Bronchial epithelial cell (primary cell): ENCODE measurements at places on chromosomes 12 and 14. TPM values are rescaled to one million over a fixed set of nuclear protein-coding genes. Genes with fewer than 3 reads are reported as not detected.

SDR9C7 gene
- 0.26 and 4.9 TPM in 2 replicates for total RNA-seq

KCNH5 gene
- total RNA-seq: under 0.01 TPM in 2 replicates

SALL2 gene
- under 0.01 and 0.13 TPM in 2 replicates for total RNA-seq

RNU6-7 gene
- not detected in 2 replicates for total RNA-seq

CHFR gene
- total RNA-seq: 33.4 and 43.4 TPM in 2 replicates

GPR132 gene
- 0.13 TPM in 1 of 2 replicates, not detected in the other for total RNA-seq

IFI27 gene
- total RNA-seq: 15.2 and 20.5 TPM in 2 replicates

CIT gene
- 0.79 and 0.90 TPM in 2 replicates for total RNA-seq

CIROP gene
- not detected in 2 replicates for total RNA-seq

SLC5A8 gene
- total RNA-seq: under 0.01 TPM in 1 of 2 replicates, not detected in the other

RTN1 gene
- total RNA-seq: not detected in 2 replicates

PNN gene
- total RNA-seq: 12.9 and 18.9 TPM in 2 replicates

GARIN6 gene
- not detected in 2 replicates for total RNA-seq

CCDC38 gene
- 0.13 TPM in 1 of 2 replicates, not detected in the other for total RNA-seq

AKAP3 gene
- 0.53 and 2.0 TPM in 2 replicates for total RNA-seq

EPYC gene
- total RNA-seq: not detected in 2 replicates

OR10G2 gene
- not detected in 2 replicates for total RNA-seq

HOXC12 gene
- not detected in 2 replicates for total RNA-seq

RASSF9 gene
- 2.1 and 2.7 TPM in 2 replicates for total RNA-seq

KLRK1 gene
- not detected in 2 replicates for total RNA-seq

VIPAS39 gene
- 20.0 and 20.9 TPM in 2 replicates for total RNA-seq

RAPGEF3 gene
- total RNA-seq: 0.90 and 3.9 TPM in 2 replicates

NEUROD4 gene
- not detected in 2 replicates for total RNA-seq

DEPDC4 gene
- total RNA-seq: 1.8 and 2.1 TPM in 2 replicates

CEP170B gene
- 29.0 and 41.5 TPM in 2 replicates for total RNA-seq

TAS2R50 gene
- 1.0 and 2.1 TPM in 2 replicates for total RNA-seq

KRT71 gene
- not detected in 2 replicates for total RNA-seq

BCL2L2 gene
- total RNA-seq: 25.0 and 31.7 TPM in 2 replicates

GPR162 gene
- total RNA-seq: not detected in 2 replicates

MYBPC1 gene
- not detected in 2 replicates for total RNA-seq

PPP1R1A gene
- not detected in 2 replicates for total RNA-seq

KLHL33 gene
- not detected in 2 replicates for total RNA-seq

KRT6B gene
- total RNA-seq: 287 and 1,881 TPM in 2 replicates

GPX2 gene
- total RNA-seq: 1.3 and 5.9 TPM in 2 replicates

CLEC4C gene
- not detected in 2 replicates for total RNA-seq

IFI27L2 gene
- total RNA-seq: 44.5 and 124 TPM in 2 replicates

POLR3B gene
- total RNA-seq: 9.7 and 9.9 TPM in 2 replicates

INHBC gene
- total RNA-seq: not detected in 2 replicates

SOAT2 gene
- not detected in 2 replicates for total RNA-seq

NANOG gene
- not detected in 2 replicates for total RNA-seq

PMCH gene
- total RNA-seq: not detected in 2 replicates

GLIPR1L1 gene
- not detected in 2 replicates for total RNA-seq

HEBP1 gene
- 4.2 and 6.1 TPM in 2 replicates for total RNA-seq

JPH4 gene
- total RNA-seq: not detected in 2 replicates

RPAP3 gene
- total RNA-seq: 7.6 and 9.9 TPM in 2 replicates

KLRD1 gene
- total RNA-seq: 0.26 and 0.53 TPM in 2 replicates
